B cell (primary cell): ENCODE measurements at places on chromosomes 13 and 19. TPM values are rescaled to one million over a fixed set of nuclear protein-coding genes. Genes with fewer than 3 reads are reported as not detected.

- no peak for DNase-seq
Measured at GRCh38 chr13:32791545-32792172, 205.4 kb downstream of the PDS5B start.

IFNL1 gene
- polyA plus RNA-seq, result not detected in 2 replicates

DNA sequence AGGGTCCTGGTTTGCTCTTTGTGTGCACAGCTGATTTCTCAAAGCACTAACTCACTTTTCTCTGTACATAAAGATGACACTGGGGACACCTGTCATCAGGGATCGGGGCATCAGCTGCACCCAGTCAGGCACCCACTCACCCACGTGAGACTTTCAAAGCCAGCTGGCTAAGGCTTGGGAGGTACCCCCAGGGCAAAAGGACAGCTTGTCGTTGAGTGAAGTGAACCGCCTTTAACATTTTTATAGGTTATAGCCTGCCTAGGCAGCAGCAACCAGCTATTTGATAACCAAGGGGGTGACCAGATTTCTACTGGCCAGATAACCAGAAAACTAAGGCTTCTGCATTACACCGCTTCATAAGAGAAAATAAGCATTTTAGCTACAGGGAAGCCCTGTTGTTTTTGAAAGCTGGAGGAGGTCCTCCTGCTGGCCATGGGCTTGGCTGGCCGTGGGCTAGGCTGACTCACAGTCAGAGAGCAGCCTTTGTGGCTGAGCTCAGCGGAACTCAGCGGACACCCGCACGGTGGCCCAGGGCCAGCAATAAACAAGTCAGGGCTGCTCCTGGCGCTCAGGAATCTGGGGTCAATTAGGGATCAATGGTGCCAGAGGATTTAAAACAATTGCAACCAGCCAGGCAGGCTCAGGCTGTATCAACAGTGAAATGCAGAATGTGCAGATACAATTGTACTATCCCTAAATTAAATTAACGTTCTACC lies 57.1 kb downstream of the ALOX5AP start:
- no peak for DNase-seq

ZNF90 gene
- polyA plus RNA-seq, result 8.4 and 9.7 TPM in 2 replicates

- no peak for DNase-seq
Measured at GRCh38 chr13:55359067-55359466, 1781.7 kb upstream of the PRR20A start.

LYPD3 gene
- polyA plus RNA-seq, result 2.2 and 3.5 TPM in 2 replicates

- no peak for DNase-seq
Measured at GRCh38 chr13:82259284-82259683, 1623.0 kb downstream of the SLITRK1 start.

ZNF208 gene
- polyA plus RNA-seq, result 1.7 and 4.0 TPM in 2 replicates

FXYD7 gene
- 3.8 and 6.3 TPM in 2 replicates for polyA plus RNA-seq

DNA sequence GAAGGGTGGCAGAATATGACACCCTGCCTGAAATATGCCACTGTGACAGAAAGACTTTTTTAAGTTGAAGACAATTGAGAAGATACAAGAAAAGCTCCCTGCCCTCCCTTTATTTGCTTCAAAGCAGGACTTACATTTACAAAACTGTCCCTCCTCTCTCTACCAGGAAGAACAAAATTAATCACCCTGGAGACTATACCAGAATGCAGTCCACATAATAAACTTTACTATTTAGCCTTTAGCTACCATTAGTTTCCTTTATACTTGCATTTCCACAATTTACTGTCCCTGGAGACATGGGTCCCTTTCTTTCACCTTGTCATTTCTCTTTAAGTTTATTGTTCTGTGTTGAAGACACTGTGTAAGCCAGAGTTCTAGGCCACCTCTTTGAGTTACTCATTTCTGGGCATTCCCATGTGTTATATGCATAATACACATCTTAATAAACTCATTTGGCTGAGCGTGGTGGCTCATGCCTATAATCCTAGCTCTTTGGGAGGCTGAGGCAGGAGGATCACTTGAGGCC lies 238.8 kb downstream of the RFC3 start:
- no peak for DNase-seq

DNA sequence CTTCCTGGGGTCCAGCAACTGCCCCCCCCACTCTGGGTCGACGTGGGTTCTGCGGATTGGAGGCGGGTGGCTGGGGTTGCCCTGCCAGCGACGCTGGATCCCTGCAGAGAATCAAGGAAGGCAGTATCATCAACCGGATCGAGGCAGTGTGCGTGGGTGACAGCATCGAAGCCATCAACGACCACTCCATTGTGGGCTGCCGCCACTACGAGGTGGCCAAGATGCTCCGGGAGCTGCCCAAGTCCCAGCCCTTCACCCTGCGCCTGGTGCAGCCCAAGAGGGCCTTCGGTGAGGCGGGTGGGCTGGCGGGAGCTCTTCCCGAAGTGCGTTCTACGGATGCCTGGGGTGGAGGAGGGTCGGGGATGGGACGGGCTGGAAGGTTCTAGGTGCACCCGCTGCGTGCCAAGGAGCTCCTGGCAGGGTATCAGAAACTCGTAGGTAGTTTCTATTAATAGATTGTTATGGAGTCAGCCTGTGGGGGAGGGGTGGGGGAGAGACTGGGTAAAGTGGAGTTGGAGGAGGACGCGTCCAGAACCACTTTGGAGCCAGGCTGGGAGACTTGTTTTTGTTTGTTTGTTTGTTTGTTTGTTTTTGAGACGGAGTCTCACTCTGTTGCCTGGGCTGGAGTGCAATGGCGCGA lies 1.5 kb downstream of the GIPC3 start:
- no peak for DNase-seq

DNA sequence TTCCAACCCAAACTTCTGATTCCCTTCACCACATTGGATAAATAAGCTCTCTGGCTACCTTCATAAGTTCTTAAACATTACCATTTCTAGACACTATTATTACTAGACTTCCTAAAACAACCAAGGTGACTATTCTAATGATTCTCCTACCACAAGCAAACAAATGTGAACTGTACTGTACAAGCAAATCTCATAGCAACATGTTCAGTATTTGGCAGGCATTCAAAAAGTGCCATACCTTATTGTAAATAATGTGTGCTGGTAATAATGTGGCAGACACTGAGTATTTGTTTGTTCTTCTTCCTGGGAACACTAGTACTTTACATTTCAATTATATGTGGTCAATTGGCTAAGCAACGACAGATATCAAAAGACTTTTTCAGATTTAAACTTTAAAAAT lies 986.0 kb upstream of the SPRY2 start:
- no peak for DNase-seq

GRCh38 chr19:4454747-4455718 lies 2.6 kb downstream of the UBXN6 start:
- DNase-seq, result no peak

GRCh38 chr13:113526466-113527220 lies 36.1 kb upstream of the DCUN1D2 start:
- no peak for DNase-seq

GRCh38 chr13:77312311-77312710 lies 14.6 kb downstream of the MYCBP2 start:
- no peak for DNase-seq

DNA sequence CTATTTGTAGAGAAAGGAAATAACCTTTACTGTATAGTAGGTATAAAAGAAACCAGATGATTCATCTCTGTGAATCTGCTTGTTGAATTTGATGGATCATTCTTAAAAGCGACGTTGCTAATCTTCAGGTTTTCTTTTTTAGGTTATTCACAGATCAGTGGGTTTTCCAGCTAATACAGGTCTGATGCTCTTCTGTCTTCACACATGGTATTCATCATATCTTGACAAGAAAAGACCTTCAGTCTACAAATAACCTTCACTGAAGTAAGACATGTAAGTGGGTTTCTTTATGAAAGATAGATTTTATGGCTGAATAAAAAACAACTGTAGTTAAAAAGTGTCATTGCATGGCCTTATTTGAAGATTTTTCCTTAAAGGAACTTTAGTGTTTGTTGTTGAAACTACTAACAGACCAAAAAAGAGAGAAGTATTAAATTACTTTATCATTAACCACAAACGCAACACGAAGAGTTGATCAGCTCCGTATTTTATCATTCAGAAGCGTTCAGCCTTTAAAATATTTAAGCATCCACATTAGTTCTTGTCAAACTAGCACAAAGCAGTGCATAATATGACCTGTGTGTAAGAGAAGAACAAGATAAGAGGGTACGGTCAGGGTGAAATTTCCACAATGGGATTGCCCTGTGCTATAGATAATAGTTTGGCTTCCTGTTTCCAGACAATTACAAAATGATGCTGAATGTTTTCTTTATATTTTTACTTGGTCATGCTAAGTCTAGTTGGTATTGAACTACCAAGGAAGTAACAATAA lies 299.5 kb downstream of the MZT1 start:
- no peak for DNase-seq

DNA sequence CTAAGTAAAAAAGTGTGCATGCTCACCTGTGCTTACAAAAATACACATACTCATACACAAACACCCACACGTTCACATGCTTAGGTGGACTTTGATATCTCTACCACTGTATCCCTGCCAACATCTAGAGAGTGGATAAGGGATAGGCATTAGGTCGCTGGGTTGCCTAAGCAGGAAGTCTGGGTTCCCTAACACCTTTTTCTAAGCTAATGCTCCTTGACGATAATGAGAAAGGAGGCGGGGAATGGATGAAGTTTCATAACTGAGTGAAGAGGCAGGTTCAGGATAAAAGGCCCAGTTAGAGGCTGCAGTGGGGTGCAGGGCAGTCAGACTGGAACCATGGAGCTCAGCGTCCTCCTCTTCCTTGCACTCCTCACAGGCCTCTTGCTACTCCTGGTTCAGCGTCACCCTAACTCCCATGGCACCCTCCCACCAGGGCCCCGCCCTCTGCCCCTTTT lies 41.9 kb upstream of the CYP2A7 start:
- DNase-seq, result no peak

GRCh38 chr13:110331362-110331761 lies 24.3 kb downstream of the COL4A2 start:
- DNase-seq, result no peak
